ENCODE measurements at places on chromosomes 3 and 15.

DNA sequence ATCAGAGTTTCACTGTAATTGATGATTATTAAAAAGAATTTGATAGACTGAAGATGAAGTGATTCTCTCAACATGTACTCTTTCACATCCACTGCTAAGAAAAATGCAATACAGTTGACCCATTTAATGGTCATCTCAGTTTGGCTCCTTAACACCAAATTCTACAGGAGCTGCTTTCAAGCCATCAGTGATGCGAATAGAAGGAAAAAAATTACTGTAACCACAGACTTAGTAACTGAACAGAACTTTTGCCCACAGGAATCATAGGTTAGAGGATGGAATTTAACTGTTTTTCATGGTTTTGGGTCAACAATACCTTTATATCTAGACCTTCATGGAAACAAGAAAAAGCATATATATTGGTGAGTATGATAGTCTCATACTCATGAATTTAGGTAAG lies 633.5 kb downstream of the CADM2 start:
- no peak for DNase-seq

DNA sequence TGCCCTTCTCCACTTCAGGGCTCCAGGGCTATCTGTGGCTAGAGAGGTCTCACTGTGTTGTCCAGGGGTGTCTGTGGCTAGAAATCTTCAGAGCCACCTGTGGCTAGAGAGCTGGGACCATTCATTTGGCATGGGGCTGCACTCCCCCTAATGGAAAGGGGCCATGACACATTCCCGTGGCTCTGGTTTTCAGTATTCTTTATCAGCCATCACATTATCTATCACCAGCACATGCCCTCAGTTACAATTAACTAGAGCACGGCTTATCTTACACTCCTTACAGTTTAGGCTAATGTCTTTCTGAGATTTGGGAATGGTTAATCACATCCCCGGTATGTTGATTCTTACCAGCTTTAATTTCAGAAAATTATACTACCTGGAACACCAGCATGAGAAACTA lies 128.6 kb downstream of the RORA start:
- DNase-seq = no peak

DNA sequence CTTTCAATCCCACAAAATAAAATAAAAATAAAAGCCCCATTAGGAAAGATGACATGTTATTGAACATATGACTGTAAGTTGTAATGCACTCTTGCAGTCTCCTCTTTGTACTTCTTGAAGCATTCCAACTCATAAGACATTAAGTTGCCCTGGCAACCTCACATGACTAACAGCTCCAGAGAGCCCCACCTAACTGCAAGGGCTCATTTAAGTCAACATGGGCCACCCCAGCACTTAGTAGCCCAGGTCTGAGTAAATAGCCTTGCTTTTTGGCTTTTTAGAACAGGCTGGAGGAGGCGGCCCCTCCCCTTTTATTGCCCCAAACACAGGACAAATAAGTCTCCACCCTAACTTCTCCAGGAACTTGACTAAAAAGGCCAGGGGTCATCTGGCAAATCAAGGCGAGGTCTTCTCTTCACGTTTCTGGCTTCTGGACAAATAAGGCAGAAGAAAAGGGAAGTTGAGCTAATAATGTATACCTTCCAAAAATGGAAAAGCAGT lies 135.1 kb downstream of the TMCO5A start:
- no peak for DNase-seq

GRCh38 chr15:71562251-71562650 lies 248.1 kb upstream of the NR2E3 start:
- DNase-seq = no peak

- DNase-seq = no peak
Observed at GRCh38 chr15:92073044-92073785, 219.7 kb downstream of the SLCO3A1 start.

DNA sequence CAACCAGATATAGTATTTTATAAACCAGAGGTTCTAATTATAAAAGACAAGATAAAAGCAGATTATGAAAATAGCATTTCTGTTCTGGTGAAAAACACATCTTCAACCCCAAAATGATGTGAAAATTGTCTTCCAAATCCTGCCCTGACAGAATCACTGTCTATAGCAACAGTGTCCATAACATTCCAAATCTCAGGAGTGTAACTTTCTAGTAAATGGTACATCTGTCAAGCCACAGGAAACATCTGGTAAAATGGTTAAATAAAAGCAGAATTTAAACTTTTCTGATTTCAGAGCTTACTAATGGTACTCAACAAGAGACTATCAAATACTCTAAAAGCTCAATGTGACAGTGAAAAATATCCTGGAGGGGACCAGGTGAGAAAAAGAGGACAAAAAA lies 60.5 kb downstream of the VGLL4 start:
- no peak for DNase-seq

- no peak for DNase-seq
Observed at GRCh38 chr15:95712785-95713184, 617.7 kb upstream of the NR2F2 start.

GRCh38 chr15:78618490-78618934 lies 2.3 kb downstream of the CHRNA3 start:
- DNase-seq = peak; percentile 48

GRCh38 chr3:160061525-160061924 lies 72.9 kb downstream of the IL12A start:
- DNase-seq = no peak

DNA sequence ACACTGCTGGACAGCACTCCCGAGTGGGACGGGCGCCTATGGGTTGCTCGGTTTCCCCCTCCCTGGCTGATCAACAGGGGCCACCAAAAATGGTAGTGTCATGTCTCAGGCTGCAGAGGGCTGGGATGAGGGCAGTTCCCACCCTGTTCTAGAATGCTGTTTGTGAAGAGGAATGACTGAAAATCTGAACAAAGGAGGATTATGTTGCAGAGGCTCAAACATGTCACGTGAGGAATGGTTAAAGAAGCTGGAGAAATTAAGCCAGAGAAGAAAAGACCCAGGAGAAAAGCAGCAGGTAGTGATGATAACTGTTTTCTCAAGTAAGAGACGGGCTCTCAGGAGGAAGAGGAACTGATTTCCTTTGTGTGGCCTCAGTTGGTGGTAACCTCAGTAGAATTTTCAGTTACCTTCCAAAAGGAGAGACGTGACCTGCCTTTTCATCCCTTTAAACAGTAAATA lies 10.4 kb downstream of the SPG21 start:
- no peak for DNase-seq

DNA sequence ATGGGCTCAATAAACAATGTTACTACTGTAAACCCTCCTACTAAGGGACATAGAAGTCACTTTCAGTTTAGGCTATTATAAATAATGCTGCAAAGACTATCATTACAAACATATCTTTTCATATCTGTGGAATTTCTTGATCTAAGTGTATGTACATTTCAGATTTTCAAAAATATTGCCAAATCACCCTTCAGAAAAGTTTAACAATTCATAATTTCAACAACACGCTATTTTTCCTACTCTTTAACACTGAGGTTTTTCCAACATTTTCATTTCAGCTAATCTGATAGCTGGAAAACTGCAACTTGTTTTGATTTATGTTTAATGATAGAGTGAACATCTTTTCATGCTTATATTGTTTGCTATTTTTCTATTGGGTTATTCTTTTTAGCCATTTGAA lies 69.0 kb downstream of the ALDH1A2 start:
- no peak for DNase-seq

DNA sequence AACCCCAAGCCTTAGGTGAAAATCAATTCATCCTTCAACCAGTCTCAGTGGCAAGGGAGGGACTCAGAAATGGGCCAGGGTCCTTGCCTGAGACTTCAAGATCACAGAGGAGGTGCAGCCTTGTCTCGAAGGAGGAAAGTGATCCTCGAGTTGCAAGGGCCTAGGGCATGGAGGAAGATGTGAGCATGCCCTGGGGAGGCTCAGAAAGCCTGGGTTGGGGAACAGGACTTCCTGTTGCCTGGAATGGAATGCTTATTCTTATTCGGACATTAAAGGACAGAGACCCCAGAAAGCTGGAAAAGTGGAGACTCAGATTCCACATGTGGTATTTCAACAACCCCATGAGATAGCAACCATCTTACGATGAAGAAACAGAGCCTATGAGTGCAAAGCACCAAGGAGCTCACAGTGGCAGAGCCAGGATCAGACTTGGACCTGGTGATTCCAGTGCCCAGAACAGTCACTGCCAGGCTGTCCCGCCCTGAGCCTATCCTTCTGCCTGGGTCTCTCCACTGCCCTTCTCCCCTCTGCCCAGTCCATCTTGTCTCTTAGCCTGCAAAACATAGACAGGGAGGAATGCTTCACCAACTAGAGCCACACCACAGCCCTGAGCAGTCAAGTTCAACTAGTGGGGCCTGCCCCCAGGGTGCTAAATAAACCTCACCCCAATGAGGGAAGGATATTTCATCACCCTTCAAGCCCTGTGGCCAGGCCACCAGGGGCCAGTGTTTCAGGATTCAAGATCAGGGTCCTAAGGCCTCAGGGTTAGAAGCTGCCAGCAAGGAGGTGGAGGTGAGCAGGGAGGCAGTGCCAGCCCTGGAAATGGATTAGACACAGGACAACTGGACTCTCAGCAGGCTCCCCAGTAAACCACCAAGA lies 21.9 kb downstream of the DAPK2 start:
- DNase-seq = no peak

GRCh38 chr3:192237992-192238608 lies 489.2 kb downstream of the FGF12 start:
- no peak for DNase-seq

DNA sequence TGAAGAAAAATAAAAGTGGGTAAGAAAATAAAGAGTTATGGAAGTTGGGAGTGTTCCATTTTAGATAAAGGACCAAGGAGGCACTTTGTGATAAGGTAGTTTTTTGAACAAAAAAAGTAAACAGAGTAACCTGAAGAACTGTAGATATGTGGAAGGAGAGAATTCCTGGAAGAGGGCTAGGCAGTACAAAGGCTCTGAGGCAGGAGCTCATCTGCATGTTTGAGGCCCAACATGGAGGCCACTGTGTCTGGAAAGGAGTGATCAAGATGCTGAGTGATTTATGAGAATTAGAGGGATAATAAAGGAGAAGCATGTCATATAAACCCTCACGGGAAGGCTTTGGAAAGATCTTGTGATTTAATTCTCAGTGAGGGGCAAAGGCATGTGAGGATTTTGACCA lies 126.5 kb downstream of the DTWD1 start:
- no peak for DNase-seq

- no peak for DNase-seq
Observed at GRCh38 chr3:132652640-132653270, 6.9 kb downstream of the ACAD11 start.

GRCh38 chr3:79086514-79086913 lies 681.3 kb downstream of the ROBO1 start:
- DNase-seq = no peak

DNA sequence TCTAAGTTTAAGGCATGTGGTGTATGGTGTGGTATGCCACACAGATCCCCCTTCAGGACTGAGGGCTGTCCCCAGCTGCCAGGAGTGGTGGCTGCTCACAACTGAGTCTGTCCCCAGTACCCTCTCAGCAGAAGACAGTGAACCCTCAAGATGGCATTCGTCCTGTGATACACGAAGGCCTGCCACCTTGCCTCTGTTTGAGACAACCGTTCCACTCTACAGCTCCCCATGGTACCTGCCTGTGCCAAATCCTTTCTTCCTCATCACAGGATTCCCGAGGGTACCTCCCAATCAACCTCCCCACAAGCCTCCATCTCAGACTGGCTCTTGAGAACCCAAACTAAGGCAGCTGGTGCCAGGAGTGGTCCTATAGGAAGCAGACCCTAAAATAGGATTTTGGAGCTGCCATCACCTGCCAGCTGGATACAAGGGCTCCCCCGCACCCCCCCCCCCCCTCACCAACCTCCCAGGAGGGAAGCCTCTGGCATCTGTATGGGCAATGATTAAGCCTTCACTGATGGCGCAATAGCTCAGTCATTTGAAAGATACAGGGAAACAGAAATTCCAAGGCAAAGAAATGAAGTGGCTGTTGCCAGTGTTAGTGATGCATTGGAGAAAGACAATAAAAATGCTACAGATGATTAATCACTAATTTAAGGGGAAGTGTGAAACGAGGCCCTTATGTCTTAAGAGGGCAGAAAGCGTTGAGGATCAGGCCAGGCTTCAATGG lies 230.0 kb upstream of the LYSMD4 start:
- no peak for DNase-seq

DNA sequence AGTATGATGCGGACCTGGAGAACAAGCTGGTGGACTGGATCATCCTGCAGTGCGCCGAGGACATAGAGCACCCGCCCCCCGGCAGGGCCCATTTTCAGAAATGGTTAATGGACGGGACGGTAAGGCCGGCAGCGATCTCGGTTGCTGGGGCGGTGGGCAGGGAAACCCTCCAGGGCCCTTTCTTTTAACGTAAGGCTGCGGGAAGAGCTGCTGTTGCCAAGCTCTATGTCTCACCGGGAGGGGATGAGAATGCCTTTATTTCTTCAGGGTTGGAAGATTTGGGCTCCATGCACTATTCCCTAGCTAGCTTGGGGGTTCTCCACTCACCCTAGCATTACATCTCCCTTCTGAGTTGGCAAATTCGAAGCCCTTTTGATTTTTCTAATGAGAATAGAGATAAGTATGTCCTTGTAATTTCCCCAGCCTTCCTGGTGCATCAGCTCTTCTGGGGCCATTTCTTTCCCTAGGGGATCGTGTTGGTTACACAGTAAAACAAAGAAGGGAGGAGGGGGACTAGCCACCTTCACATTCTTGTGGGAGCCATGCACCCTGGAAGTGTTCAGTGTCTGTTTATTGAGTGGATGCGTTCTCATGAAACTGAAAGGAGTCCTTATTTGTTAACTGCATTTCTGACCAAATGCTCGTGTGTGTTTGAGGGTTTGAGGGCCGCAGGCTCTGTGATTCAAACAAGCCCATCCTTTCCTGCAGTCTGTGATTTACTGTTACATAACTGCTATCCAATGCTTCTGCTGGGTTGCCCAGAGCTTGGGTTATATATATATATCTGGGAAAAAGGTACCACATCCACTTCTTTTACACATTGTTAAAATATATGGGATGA lies 982 bp downstream of the TAGLN3 start:
- DNase-seq = no peak

GRCh38 chr3:124076235-124076634 lies 84.3 kb upstream of the ROPN1 start:
- DNase-seq = no peak

GRCh38 chr3:152051501-152052404 lies 178.3 kb downstream of the SUCNR1 start:
- DNase-seq = no peak

DNA sequence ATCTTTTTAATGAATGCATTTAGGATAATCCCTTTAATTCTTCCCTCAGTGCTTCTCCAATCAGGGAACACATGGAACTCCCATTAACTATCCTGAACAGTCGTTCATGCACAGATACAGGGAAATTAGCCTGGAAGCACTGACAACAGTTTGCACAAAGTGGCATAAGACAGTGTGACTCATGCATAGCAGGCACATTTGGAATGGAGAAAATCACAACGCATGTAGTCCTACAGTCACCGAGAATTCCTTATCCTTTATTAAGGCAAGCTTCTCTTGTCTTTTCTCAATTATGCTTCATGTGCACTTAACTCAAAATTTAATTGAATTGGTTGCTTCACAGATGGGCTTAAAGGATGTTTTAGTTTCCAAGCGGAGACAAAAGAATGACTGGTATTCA lies 155.0 kb upstream of the CRBN start:
- DNase-seq = no peak

Data from stimulated activated CD8-positive, alpha-beta memory T cell treated with anti-CD3 and anti-CD28 coated beads, Interleukin-4, amount 100 ng/mL, for 4 hours (primary cell).